GDM1 (cell line): ENCODE measurements at places on chromosomes 5 and 9.

DNA sequence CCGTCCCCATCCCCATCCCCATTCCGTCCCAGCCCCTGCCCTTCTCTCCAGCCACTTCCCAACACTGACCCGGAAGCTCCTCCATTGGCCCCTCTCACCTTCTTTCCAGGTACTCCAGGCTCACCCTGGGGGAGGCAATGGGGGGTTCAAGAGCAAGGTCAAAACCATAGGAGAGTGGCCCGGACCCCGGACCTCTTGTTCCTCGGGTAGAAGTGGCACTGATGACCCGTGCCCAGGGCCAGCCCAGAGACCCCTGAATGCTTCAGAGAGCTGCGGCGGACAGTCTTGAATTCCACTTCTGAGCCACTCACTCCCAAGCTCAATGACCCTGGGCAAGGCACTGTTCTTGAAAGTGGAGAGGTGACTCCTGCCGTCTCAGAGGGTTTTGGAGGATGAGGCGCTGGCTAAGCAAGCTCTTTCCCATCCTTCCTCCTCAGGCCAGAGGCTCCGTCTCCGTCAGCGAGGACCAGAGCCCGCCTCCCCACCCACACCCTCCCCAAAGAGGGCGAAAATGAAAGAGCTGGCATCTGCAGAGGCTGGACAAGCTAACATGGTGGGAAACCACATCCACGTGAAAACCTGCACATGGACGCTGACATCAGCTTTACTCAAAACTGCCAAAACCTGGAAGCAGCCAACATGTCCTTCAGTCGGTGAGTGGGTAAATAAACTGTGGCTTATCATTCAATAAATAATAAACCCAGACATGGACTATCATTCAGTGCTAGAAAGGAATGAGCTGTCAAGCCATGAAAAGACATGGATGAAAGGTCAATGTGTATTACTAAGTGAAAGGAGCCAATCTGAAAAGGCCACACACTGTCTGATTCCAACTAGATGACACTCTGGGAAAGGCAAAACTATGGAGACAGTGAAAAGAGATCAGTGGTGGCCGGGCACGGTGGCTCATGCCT is 27.3 kb upstream of the PHYKPL start:
- DNase-seq, result no peak

GRCh38 chr9:80811003-80811402 is 878.3 kb downstream of the TLE1 start:
- DNase-seq, result no peak

DNA sequence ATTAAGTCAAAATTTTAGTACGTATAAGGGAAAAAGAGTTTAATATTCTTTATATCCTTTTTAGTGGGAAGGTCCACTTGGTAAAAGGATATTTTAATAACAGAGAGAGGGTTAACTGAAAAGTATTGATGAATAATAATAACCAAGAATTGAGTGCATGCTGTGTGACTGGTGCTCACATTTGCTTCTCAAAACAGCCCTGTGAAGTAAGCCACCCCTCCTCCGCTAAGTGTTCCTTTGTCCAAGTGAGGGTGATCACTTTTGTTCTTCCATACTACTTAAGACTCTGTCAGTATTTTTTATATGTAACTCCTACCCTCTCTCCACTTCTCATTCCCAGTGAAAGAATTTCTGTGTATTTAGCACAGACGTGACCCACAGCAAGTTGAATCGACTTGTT is 51.5 kb downstream of the SLC44A1 start:
- DNase-seq, result no peak

GRCh38 chr9:114462791-114463190 is 42.5 kb downstream of the WHRN start:
- no peak for DNase-seq

DNA sequence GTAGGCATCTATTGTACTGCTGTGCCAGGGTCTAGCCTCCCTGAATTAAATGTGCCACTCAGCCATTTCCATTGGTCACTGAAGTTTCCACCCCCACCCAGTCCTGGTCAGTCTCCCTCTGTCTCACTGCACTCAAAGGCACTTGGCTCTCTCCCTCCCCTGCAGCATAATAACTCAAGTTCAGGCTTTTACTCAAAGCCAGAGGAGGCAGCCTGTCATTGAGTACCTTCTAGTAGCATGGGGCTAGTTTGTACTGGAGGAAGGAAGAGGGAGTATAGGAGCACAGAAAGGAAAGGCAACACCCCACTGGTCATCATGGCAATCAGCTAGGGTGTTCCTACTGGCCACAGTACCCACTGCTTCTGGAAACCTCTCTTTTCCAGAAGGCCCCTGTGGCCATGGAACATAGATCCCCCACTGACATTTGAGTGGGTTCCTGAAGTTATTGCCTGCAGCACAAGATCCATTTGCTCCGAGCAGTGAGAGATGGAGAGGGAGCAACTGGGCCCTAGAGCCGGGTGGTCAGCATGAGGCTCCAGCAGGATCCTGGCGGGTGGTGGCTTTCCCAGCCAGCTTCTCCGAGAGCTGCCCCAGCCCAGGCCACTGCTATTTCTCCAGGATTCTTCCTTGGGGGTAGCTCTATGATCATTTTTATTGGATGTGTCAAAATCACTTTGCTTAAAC is 89.9 kb upstream of the CPEB4 start:
- DNase-seq, result no peak
